ENCODE measurements at places on chromosomes 6 and 20.
A peak's percentile ranks its signal among the peaks of the same experiment; 100 is the strongest.

DNA sequence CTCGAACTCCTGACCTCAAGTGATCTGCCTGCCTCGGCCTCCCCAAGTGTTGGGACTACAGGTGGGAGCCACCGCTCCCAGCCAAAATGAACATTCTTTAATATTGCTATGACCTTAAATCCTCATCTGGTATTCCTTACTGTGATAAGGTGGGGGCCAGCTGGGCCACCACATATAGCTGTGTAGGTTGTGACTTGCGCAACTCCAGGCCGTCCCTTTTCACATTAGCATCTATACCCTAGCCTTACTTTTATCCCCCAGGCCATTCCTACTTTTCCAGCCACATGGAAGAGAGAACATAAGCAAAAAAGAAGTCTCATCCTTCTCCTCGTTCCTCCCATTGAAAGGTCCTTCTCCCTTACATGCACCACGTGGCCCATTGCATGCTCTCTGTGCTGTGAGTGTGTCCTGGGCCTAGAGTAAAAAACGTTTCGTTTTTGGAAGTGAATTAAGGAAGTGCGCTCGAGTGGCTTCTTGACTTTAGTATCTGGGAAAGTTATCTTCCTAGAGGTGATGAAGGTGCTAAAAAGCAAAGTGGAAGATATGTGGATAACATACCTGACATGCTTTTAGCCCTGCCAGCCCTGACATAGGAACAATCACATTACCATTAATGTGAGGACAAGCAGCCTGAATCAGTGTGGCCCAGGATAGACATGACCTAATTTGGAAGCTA lies 56.8 kb upstream of the KIF13A start:
- DNase-seq, result no peak

GRCh38 chr20:38811769-38812168 lies 6.3 kb downstream of the PPP1R16B start:
- no peak for DNase-seq

GRCh38 chr20:4247261-4247660 lies 231.9 kb upstream of the RNF24 start:
- no peak for DNase-seq

- peak; percentile 87 for DNase-seq
These were observed at the start of gene MICAL1 for GRCh38 chr6:109455437-109456110. MICAL1 (minus strand) TSS chr6:109455772; CDS start chr6:109454196, 1,576 bp downstream.

DNA sequence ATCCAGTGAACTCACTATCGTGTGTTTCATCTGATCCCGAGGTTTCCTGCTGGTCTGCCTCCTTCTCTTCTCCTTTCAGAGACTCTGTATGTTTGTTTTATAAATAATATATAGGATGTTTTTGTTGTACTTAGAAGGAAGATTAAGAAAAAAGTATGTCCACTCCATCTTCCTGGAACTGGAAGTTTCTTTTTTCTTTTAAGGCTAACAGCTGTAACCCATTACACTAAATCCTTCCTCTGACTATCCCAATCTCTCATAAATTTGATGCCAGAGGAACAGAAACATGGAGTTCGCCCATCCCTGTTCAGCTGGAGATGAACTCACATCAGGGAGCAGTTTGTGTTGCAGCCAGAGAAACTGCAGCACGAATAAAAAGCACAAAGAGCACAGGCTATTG lies 20.7 kb downstream of the RIPK1 start:
- peak; percentile 37 for DNase-seq

DNA sequence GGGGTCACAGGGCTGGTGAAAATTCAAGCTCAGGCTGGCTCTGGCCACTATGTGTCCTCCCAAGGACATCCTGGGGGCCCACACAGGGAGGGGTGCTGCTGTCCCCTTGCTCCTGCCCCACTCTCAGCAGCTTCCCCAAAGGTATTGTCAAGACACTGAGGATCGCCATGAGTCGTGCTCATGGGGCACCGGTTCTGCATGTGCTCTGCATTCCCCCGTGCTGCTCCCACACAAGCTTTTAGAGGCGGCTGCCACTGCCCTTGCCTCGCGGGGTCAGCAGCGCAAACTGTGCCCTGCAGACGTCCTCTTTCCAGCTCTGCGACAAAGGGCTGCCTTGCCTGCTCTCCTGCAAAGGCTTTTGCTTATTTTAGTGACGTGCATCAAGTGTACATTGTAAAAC lies 179.8 kb downstream of the ERMARD start:
- no peak for DNase-seq

DNA sequence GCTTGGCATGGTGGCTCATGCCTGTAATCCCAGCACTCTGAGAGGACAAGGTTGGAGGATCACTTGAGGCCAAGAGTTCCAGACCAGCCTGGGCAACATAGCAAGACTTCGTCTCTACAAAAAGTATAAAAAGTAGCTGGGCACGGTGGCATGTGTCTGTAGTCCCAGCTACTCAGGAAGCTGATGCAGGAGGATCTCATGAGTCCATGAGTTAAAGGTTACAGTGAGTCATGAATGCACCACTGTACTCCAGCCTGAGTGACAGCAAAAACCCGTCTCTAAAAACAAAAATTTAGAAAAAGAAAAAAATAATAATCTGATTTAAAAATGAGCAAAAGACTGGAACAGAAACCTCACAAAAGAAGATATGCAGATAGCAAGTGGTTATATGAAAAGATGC lies 279.7 kb downstream of the RNGTT start:
- no peak for DNase-seq

DNA sequence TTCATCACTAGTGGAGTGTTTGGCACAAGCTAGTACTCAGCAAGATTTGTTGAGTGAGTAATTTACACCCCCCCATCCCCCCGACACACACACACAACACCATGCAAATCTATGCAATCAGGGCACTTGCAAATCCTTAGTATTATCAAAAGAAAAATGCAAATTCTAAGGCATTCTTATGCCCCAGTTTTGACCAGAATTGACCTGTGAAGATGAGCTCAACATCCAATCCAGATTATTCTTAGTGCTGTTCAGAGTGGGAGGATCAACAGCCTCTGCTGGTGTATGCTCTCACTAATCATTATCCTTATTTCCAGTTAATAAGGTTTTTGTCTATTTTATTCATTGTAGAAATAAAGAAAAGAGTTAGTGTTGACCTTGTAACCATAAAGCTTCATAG lies 185.4 kb downstream of the PLCB1 start:
- no peak for DNase-seq

GRCh38 chr20:3993109-3993508 lies 22.2 kb downstream of the RNF24 start:
- DNase-seq, result no peak

DNA sequence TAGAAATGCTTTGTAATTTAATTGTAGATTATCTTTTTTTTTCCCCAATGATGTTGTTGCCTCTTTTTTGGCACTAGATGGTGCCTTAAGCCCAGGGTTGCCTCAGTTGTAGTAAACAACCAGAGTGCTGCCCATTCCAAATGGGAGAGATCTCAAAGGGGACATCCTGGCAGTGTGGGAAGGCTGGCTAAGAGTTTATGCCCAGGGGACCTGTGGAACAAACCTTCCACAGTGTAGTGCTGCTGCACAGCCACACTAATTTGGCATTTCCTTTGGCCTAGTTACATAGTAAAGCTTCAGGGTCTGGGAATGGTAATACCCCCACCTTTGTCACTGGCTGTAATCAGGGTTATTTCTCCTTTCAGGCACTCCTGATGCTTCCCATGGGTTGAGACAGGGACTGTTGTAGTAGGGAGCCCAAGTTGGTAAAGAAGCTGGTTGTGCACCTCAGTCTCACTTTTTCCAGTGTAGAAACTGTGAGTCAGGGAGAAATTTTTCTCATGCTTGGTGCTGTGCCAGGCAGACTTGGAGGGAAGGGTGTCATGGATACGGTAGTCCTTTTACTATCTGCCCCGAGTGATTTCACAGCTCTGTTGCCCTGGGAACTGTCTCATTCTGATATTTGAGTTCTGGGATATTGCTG lies 177.8 kb upstream of the ECI2 start:
- DNase-seq, result no peak

- peak; percentile 23 for DNase-seq
These were observed 859 bp upstream of the RAE1 start for GRCh38 chr20:57350081-57350710.

- DNase-seq, result no peak
These were observed 59.7 kb upstream of the MYLIP start for GRCh38 chr6:16069222-16069621.

Data from eye (tissue), 1 donor.